ENCODE measurements at places on chromosomes 7 and 10. TPM values are rescaled to one million over a fixed set of nuclear protein-coding genes. Genes with fewer than 3 reads are reported as not detected.

Gene PPP1R17
- not detected for total RNA-seq

Gene IL2RA
- not detected for total RNA-seq

Gene NUTM2A
- 0.59 TPM for total RNA-seq

Gene MKX
- total RNA-seq, result not detected

Gene SPDYE16
- 0.28 TPM for total RNA-seq

Gene ITPRID1
- total RNA-seq, result not detected

Measured in liver (tissue), 10 donors.